ENCODE measurements at places on chromosomes 4 and X.
A peak's percentile ranks its signal among the peaks of the same experiment; 100 is the strongest.

DNA sequence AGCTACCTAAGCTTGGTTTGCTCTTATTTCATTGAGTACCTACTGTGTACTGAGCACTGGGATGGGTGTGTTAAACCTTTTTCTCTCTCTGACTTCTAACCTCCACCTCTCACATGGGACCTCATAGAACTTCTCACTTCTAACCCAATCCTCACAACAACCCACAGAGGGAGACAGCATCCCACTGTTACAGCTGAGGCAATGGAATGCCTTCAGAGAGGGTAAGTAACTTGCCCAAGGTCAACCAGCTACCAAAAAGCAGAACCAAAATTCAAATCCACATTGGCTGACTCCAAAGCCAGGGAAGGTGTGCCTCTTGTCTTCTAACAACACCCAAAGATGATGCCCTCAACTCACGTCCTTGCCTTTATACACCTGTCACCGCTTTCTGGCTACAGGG, 5.4 kb downstream of the SEL1L3 start:
- no peak for DNase-seq

DNA sequence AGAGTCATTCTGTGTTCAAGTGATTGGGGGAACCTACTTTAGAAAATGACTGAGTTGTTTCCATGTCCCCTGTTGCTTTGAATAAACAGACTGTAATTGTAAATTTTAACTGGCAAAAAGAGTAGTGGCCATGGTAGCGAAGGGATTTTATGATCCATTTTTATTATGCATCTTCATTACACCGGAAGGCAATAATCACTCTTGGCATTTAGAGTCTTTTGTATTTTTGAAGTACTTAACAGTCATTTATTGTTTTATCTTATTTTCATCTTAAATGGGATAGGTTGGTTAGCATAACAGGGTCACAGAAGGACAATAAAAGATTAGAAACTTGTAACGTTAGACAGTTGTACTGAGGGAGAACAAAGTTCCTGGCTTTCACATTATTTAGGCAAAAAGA, 11.0 kb upstream of the OTC start:
- DNase-seq = no peak

DNA sequence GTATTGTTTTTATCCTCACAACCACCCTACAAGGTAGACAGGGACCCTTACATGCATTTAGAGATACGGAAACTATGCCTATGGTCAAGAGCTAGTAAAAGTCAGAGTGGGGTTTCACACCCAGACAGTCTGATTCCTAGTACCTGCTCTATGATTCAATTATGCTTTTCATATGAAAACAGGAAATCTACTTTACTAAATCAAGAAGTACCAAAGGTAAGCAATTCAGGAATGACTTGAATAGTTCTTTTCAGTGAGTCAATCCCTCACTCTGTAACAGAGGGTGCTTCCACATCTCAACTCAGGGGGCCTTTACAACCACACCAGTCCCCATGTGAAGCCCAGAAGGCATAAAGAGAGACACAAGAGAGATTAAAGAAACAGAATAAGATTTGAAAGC, 191.4 kb downstream of the PPP3CA start:
- DNase-seq = no peak

DNA sequence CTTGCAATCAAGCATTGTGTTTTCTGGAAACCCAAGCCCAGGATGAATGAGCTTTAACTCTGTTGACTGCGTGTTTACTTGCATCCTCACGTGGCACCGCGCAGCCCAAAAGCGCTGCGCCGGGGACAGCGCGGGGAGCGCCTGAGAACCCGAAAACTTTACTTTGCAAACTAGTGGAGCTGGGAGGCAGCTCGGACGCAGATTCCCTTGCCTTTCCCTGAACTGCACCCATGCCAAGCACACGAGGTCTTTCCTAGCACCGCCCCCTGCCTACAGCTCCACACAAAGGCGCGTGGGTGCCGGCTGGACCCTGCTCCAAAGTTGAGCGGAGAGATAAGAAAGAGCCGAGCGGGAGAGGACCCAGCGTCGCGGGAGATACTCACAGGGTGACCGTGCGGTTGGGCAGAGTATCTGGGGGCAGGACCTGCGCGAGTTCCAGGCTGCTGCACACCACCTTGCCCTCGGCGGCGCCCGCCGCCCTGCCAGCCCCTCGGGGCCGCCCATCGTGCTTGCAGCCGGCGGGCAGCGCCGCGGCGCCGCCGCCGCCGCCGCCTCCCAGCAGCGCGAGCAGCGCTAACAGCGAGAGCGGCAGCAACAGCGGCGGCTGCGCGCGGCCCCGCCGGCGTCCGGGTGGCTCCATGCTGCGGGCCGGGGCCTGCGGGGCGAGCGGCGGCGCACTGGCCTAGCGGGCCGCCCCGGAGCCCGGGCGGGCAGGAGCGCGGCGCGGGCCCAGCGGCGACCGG, 550 bp downstream of the ADGRA3 start:
- peak; percentile 63 for DNase-seq

- DNase-seq = no peak
Measured at GRCh38 chrX:9677098-9677739, 88.4 kb downstream of the GPR143 start.

- no peak for DNase-seq
Measured at GRCh38 chr4:2714918-2715317, 41.2 kb downstream of the TNIP2 start.

DNA sequence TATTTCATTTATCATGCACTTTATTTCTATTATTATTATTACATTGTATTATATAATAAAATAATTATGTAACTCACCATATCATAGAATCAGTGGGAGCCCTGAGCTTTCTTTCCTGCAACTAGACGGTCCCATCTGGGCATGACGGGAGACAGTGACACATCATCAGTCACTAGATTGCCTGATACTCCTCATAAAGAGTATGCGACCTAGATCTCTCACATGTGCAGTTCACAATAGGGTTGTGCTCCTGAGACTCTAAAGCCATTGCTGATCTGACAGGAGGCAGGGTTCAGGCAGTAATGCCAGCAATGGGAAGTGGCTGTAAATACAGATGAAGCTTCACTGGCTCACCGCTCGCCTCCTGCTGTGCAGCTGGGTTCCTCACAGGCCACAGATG, 62.3 kb downstream of the DMD start:
- no peak for DNase-seq

DNA sequence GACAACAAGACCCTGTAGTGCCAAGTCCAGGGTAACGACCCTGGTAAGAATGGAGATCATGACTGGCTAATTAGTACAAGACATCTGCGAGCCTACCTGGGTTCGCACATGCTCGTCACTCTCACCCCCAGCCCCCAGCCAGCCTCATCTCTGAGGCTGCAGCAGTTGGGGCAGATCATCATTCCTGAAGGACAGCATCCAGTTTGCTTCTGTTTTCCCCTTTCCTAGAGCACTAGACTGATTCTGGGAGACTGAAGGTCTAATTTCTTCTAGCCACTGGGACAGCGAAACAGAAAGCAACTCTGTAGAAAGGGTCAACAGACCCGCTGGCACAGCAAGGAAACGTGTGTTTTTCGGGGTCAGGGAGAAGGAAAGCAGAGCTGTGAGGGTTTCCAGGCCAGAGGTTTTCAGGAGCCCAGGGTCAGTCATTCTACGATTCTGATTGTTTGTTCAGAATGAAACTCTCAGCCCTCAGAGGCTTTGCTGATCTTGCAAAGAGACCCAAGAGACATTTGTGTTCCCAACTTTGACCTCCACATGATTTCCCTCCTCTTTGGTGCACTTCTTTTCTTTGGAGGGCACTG, 343.1 kb upstream of the NOCT start:
- no peak for DNase-seq

DNA sequence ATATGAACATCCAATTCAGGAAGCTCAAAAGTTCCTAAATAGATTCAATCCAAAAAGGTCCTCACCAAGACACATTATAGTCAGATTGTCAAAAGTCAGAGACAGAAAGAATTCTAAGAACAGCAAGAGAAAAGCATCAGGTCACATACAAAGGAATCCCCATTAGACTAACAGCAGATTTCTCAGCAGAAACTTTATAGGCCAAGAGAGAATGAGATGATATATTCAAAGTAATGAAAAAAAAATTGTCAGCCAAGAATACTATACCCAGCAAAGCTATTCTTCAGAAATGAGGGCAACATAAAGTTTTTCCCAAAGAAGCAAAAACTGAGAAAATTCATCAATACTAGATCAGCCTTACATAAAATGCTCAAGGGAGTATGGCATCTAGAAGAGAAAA, 106.6 kb upstream of the SH3RF1 start:
- DNase-seq = no peak

- no peak for DNase-seq
Measured at GRCh38 chr4:67394879-67395278, 150.4 kb downstream of the CENPC start.

DNA sequence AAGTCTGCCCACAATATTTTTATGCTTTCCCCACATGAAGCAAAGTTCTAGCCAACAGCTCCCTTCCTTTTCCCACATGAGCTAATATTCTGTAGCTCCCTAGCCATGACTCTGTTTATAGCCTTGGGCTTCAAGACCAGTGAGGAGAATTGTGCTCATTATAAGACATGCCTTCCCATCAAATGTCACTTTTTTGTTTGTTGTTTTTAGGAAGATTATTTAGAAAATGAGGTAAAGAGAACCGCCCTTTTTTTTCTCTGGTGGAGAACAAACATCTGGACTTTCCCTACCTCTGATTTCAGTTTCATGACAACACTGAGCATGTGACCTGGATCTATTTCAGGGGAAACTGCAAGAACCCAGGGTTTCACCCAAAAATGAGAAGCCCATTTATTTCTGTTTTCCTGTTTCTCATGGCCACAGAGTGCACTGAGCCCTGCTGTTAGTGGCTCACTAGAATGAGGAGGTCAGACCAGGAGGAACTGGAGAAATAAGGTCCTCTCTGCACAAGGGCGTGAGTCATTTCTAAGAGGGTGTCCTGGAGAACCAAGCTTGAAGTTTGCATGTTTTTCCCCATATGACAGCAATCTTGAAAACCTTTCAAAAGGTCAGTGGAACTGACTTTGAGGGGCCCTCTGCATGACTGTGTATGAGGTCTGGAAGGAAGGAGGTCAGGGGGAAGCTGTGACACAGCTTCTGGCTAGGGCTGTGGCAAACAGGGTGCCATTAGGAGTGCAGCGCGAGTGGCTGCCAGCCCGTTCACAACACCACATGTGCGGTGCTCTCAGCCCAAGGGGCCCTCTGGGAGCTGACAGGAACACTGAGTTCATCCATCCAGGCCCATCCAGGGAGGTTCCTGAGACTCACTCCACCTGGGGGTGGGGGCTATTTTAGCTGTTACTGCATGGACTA, 55.2 kb downstream of the CHST7 start:
- DNase-seq = no peak

GRCh38 chr4:144494280-144494679, 151.7 kb upstream of the HHIP start:
- no peak for DNase-seq

GRCh38 chrX:78329486-78329885, 2.1 kb upstream of the CYSLTR1 start:
- DNase-seq = no peak

DNA sequence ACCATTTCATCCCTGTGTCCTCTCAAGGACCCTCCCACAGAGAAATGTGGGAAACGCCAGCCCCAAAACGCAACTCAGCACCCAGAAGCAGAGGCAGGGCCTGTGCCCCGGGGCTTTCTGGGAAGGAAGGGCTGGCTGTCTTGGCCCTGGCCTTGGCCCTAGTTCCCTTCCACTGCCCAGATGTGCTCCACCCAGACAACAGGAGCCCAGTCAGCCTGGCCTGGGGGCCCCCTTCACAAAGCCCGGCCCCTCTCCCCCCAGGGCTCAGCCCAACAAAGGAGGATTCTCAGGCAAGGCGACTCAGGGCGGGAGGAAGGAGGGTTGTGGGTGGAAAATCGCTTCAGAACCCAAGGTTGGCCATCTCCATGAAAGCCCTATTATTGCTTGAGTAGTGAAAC, 82.5 kb downstream of the PJA1 start:
- DNase-seq = no peak

DNA sequence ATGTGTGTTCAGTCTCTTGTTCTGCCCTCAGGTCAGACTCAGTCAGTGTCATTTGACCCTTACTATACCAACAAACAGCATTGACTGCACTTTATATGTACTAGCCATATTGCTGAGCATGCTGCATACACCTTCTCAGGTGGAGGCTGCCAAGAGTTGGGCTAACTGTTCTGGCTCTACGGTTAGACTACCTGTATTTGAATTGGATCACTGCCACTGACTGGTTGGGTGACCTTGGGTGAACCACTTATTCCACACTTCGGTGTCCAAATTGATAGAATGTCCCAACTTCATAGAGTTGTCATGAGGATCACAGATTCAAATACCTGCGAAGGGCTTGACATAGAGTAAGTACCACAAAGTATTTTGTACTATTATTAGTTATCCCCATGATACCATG, 91.2 kb upstream of the GPR50 start:
- no peak for DNase-seq

- DNase-seq = no peak
Measured at GRCh38 chr4:48025005-48025404, 8.4 kb downstream of the NIPAL1 start.

DNA sequence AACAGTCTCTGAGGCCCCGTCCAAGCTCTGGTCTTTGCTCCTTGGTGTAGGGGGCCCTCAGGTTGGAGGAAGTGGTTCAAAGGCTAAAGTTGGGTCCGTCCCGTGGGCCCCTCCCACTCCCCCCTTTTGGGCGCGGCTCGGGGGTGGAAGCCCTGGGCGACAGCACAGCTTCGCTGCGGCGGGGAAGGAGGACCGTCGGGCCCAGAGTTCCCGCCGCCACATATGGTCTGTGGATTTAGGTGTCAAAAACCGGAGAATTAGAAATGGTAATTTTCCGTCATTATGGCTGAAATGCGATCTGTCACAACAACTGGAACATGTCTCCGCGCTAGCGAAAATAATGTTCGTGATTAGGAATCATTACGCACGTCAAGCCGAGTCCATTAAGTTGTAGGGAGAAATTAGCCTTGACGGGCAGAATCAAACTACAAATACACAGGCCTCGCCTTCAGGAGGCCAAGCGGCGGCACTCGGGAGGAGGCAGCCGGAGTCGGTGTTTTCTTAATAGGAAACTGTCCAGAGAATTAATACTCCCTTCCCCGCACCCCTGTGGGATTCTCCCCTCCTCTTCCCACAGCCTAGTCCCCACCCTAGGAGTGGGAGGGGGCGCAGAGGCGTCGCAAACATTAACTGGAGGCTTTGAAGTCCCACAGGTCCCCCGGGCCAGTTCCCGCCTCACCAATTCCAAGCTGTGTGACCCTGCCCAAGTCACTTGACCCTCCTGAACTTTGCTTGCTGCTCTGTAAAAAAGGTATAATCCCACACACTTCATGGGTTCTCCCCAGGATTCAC, 15.0 kb downstream of the NKX3-2 start:
- DNase-seq = no peak

GRCh38 chr4:36256398-36256891, 12.1 kb upstream of the ARAP2 start:
- no peak for DNase-seq

Data from activated naive CD8-positive, alpha-beta T cell treated with anti-CD3 and anti-CD28 coated beads, Interleukin-2, amount 10 ng/mL, durations not matched to agents 7 days and 5 days (primary cell).